ENCODE measurements at places on chromosomes 12 and 14.

- DNase-seq = no peak
Measured at GRCh38 chr12:91618281-91618680, 435.7 kb upstream of the DCN start.

DNA sequence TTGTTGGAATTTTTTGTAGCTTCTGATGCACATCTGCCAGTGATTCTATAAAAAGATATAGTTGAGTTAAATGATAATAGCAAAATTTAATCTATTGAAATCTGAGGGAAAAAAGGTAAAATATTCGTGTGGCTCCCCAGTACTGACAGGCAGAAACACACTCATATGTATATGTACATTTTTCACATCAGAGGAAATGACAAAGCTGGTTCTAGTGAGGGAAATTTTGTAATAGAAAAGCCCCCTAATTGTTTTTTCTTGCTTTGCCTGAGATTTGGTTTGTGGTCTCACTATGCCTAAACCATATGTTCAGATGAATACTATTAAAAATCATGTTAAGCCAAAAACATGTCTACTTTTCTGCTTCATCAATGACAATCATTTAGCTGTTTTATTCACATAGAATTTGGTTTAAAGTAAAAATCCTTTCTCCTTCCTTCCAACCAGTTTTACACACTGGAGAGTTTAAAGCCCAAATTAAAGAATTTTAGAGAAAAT, 203.5 kb downstream of the ANO6 start:
- no peak for DNase-seq

- DNase-seq = no peak
Measured at GRCh38 chr14:77065851-77066577, 32.0 kb upstream of the CIPC start.

GRCh38 chr12:113184098-113184899, 979 bp downstream of the DDX54 start:
- no peak for DNase-seq

- no peak for DNase-seq
Measured at GRCh38 chr14:64733899-64734298, 29.7 kb downstream of the PLEKHG3 start.

GRCh38 chr12:90299121-90299520, 590.5 kb upstream of the ATP2B1 start:
- no peak for DNase-seq

DNA sequence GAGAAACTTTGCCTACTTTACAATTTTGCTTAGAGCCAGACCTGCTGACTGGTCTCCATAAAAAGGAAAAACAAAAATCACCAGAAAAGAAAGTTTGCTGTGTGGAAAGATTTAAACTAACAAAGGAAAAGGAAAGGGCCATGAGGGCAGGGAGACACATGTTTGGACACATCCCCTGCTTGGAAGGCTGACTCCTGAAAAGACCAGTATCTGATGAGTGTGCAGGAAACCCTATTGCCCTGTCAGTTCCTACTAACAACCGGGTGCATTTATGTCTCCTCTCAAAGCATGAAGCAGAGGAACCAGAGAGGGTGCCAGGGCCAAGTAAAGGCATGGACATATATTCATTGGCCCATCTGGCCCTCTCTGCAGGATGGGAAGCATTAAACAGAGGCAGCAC, 7.0 kb upstream of the STAB2 start:
- no peak for DNase-seq

DNA sequence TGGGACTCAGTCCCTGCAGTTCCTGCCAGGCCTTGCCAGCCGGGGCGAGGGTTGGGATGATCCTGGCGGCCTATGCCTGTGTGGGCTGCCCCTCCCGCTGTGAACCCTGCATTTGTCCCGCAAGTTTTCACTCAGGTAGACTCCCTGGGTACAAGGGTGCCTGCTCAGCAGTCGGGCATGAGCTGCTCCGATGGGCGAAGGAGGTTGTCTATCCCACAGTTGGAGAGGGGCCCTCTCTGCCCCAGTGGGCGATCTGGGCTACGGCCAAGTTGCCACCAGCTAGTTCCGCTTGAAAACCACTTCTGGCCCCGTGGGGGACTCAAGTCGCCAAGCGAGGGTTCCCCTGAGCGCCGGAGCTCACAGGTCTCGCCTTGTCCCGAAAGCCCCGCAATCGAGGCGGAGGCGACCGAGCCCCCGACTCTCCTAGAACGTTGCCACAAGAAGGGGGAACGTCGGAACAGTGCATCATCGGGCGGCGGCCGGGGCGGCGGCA, 365 bp upstream of the TPI1 start:
- no peak for DNase-seq

DNA sequence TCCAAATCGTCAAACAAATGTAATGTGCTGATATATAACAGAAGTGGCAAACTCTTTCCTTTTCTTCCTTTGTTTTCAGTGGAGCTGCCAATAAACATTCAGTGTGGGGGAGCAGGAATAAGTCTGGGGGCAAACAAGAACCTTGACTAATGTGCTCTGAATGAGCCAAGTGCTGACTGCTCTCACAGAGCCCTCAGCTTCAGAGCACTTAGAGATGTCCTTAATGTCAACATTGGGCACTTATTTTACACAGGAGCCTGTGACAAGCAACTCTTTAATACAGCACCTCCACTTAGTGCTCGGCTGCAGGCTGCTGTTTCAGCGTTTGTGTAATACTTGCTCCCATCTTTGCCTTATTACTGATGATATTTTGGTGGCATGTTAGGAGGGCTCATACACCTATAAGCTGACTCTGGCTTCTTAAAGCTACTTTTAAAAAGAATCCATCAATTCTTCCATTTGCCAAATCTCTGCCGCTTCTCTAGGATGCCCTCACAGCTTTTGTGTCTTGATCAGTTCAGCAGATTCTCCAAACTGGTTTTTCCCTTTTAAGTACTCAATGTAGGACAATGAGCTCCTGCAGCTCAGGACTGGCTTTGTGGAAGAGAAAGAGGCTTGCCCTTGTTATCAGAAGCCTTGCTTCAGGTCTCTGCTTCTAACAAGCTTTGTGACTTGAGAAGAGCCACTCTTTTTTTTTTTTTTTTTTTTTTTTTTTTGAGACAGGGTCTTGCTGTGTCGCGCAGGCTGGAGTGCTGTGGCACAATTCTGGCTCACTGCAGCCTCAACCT, 206.6 kb downstream of the MON2 start:
- no peak for DNase-seq

DNA sequence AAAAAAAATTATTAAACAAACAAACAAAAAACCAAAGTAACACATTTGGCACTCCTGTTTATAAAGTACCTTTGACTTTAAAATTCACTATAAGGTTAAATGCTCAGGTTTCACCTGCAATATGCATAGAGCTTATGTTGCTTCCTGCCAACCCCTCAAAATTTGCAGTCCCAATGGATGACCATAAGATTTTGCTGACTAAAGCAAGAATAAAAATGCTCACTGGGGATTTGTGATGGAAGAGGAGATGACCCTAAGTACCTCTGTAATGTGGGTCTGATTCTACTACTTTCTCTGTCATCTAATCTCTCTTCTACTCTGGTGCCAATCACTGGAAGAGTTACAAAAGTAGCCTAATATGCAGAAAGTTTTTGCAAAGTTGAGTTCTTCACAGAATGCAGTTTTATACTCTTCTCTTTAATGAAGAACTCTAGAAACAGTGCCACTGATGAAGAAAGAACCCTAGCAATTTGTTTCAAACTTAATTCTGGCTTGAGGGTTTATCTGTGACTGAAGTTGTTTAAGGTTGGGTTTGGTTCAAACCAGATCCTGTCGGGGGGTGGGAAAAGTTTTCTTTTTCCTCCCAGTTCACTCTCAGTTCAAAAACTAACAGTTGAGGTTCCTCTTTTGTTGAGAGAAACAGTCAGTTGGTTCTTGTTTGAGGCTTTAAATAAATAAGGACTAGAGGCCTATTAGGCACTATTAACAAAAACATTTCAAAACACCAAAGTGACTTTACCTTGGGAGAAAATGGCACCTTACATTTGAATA, 10.9 kb downstream of the WASHC3 start:
- no peak for DNase-seq

- no peak for DNase-seq
Measured at GRCh38 chr12:12723681-12724420, 6.7 kb downstream of the CDKN1B start.

- no peak for DNase-seq
Measured at GRCh38 chr14:22233377-22233776, 355.6 kb downstream of the DAD1 start.

DNA sequence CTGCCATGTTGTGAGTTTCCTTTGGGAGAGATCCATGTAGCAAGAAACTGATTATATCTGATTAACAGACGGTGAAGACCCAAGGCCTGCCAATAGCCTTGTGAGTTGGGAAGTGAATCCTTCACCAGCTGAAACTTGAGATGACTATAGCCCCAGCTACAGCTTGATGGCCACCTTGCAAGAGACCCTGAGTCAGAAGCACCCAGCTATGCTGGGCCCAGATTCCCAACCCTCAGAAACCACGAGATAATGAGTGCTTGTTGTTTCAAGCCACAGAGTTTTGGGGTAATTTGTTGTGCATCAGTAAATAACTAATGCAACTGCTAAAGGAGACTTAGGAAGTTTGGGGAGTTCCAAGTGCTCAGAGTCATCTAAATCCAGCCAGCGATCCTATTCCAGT, 80.3 kb downstream of the AVPR1A start:
- no peak for DNase-seq
